ENCODE measurements at places on chromosomes 5 and 9. TPM values are rescaled to one million over a fixed set of nuclear protein-coding genes. Genes with fewer than 3 reads are reported as not detected.

Gene FAM78A
- 36.6 TPM for total RNA-seq

DNA sequence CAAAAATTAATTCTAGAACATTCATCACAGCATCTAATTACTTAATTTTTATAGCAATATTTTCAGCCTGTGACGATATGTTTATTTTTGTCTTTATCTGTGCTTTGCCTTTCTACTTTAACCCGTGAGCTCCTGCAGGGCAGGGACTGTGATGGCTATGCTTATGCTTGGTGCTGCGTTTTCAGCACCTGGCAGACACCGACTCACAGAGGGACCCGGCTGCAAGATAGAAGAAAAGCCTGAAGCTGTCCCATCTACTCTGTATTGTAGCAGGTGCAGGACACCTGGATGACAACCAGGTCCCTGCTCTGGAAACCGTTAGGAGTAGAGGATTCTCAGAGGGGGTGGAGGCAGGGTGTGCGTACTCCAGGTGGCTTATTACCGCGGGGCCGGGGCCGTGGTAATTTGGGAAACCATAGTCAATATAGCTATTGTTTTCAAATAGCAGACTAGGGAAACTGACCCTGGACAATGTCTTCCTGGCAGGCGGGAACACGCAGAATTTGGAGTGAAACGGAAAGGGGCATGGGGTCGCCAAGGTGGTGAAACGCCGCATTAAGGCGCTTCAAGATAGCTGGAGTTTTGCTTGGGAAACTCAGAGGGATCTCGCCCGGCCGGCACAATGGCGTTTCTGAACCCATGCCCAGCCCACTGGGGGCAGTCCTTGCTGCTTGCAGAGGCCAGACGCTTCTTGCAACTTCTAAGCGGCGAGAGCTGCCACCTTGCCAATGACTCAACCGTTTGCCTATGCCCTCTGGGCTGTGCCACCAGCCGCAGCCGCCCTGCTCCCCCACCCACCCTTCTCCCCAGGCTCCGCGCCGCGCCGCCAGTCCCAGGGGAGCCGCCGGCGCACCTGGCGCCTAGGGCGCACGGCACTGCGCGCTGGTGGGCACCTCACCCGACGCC lies 140.1 kb upstream of the PALM2AKAP2 start:
- no peak for DNase-seq
- H3K4me1 ChIP-seq = no peaks in the 10 kb centered on the region
- H3K4me3 ChIP-seq = no peak overlapping the region
- H3K27ac ChIP-seq = no peak overlapping the region
- peaks cover 52% of the 10 kb centered on the region for H3K27me3 ChIP-seq
- no peaks in the 10 kb centered on the region for H3K36me3 ChIP-seq

- no peak for DNase-seq
These were observed 126.8 kb upstream of the DMRT1 start for GRCh38 chr9:714675-715074.

Gene MED7
- total RNA-seq = 10.0 TPM

DNA sequence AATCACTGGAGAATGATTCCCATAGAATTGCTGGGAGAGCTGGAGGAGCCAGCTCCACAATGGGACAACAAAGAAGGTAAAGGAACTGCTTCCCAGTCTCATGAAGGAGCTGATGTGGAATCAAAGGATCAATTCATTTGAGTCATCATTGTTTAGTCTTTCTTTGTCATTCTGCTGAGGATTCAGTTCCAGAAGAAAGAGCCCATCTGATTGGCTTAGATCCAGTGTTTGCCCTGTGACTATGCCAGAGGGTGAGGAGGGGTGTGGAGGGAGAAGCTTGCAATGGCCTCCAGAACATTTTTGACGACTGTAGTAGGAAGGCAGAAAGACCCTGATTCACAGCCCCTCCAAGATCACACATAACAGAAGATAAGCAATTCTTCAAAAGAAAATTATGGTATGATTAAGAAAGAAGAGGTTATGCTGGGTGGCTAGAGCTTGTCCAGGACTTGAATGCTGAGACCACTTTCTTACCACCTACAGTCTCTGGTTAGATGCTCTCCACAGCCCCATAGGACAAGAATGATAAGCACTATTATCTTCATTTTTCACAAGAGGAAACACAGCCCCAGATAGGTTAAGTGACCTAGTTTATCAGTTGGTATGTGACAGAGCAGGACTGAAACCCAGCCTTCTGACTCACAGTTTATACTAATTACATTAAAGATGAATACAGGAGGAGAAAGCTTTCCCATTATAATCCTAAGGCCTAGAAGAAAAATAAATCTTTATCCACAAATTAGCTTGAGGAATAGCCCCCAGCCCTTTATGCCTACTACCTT lies 363.1 kb downstream of the PRELID2 start:
- H3K36me3 ChIP-seq = no peaks in the 10 kb centered on the region
- no peaks in the 10 kb centered on the region for H3K27me3 ChIP-seq
- no peak for DNase-seq
- no peaks in the 10 kb centered on the region for H3K4me1 ChIP-seq
- H3K4me3 ChIP-seq = no peak overlapping the region

DNA sequence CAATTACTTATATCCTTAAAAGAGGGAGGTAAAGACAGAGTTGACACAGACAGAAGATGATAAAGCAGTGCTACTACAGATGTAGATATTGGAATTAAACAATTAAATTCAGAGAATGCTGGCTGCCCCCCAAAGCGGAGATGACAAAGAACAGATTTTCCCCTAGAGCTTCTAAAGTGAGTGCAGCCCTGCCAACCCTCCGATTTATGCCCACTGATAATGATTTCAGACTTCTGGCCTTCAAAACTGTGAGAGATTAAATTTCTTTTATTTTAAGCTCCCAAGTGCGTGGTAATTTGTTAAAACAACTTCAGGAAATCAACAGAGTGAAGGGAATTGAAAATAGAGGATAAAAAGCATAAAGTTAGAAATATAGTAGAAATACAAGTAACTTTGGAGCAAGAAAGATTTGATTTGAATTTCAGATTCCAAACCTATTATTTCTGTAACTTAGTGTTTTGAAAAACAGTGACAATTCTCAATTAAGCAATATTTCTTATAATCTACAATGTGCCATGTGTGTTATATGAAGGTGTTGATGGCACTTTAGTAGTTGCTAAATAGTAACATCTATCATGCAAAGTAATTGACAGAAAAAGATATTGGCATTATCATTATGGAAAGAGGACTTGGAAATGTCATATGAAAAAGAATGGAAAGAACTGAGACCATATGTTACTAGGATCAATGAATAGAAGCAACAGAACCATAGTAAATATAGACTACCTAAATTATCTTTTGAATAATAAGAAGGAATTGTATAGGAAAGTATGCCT lies 946.4 kb upstream of the PTPRD start:
- H3K4me1 ChIP-seq = no peaks in the 10 kb centered on the region
- H3K36me3 ChIP-seq = no peaks in the 10 kb centered on the region
- H3K27me3 ChIP-seq = no peaks in the 10 kb centered on the region

- peak overlapping the region; percentile 79 for H3K4me3 ChIP-seq
- no peak for DNase-seq
- peaks cover 6% of the 10 kb centered on the region for H3K27me3 ChIP-seq
- H3K4me1 ChIP-seq = peaks cover 15% of the 10 kb centered on the region
- H3K27ac ChIP-seq = no peak overlapping the region
These were observed 3.0 kb downstream of the ZSWIM6 start for GRCh38 chr5:61334868-61335615.

DNA sequence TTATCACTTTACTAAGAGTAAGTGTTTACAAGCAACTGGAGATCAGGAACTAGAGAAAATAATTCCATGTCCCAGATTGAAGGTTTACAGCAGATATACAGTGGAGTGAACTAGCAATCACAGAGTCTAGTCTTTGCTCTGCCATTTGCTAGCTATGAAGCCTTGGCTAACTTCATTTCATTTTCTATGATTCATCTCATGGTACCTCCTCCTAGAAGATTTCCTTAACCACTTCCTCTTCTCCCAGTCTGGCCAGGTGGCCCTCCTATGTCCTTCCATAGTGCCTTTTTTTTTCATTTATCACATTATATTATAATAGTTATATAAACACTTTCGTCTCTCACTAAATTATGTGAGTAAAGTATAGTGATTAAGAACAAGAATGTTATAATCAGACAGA lies 52.1 kb downstream of the GRIA1 start:
- H3K4me1 ChIP-seq = no peaks in the 10 kb centered on the region
- H3K36me3 ChIP-seq = no peaks in the 10 kb centered on the region
- H3K27me3 ChIP-seq = peaks cover 2% of the 10 kb centered on the region
- DNase-seq = no peak
- H3K4me3 ChIP-seq = no peak overlapping the region

- no peaks in the 10 kb centered on the region for H3K27me3 ChIP-seq
- no peak for DNase-seq
- H3K4me1 ChIP-seq = peaks cover 65% of the 10 kb centered on the region
- no peak overlapping the region for H3K4me3 ChIP-seq
These were observed 3.7 kb downstream of the MRPL36 start for GRCh38 chr5:1795931-1796330.

Gene SLC46A2
- not detected for total RNA-seq

Gene RASGRF2
- total RNA-seq = 8.2 TPM

Gene PSMD5
- total RNA-seq = 58.3 TPM

DNA sequence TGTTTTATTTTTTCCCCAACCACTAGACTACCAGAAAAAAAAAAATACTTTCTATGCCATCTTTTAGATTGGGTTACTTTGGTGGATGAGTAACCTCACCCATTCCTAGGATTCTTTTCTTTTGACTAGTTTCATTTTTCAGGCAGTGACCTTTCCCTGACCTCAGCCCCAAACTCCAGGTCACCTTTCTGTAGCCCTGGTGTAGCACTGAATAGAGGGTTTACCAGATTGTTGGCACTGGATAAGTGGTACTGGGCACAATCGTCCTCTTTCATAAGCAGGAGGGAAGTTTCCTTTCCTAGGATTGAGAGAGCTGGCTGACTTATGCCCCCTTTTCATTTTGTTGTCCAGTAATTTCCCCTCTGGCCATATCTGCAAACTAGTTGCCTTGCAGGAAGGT lies 169.4 kb upstream of the TMEM161B start:
- no peak for DNase-seq
- H3K27me3 ChIP-seq = peaks cover 11% of the 10 kb centered on the region
- no peaks in the 10 kb centered on the region for H3K36me3 ChIP-seq
- no peak overlapping the region for H3K4me3 ChIP-seq
- no peak overlapping the region for H3K27ac ChIP-seq
- H3K4me1 ChIP-seq = no peaks in the 10 kb centered on the region

GRCh38 chr5:78606241-78606640 lies 42.3 kb downstream of the LHFPL2 start:
- H3K27ac ChIP-seq = no peak overlapping the region
- no peaks in the 10 kb centered on the region for H3K36me3 ChIP-seq
- H3K27me3 ChIP-seq = peaks cover 2% of the 10 kb centered on the region

Gene PFN3
- total RNA-seq = not detected

DNA sequence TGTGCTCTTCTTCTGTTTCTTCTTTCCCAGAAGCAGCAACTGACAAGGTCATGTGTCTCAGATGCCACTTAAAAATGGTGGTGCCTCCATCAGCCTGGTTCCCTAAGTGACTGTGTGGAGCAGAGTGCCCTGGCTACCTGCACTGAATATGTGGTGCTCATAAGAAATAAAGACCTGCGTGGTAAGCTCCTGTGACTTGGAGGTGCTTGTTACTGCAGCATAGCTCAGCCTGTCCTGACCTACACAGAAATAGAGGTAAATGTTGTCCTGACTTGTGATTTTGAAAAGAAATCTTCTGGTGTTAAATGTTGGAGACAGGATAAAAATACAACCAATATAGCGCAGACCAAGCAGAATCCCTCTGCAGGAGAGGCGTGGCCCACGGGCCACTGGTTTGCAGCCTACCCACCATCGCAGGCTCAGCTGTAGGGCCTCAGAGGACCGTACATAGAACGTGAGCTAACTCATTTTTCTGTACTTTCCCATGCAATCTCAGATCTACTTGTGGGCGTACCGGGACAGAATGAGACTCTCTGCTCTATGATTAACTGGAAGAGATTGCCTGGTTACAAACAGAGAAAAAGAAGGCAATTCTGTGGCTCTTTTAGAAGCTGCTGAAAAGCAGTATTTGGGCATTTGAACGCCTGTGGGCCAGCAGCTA lies 79.4 kb upstream of the UNC5A start:
- no peaks in the 10 kb centered on the region for H3K4me1 ChIP-seq
- no peaks in the 10 kb centered on the region for H3K36me3 ChIP-seq
- no peak for DNase-seq
- peaks cover 20% of the 10 kb centered on the region for H3K27me3 ChIP-seq

DNA sequence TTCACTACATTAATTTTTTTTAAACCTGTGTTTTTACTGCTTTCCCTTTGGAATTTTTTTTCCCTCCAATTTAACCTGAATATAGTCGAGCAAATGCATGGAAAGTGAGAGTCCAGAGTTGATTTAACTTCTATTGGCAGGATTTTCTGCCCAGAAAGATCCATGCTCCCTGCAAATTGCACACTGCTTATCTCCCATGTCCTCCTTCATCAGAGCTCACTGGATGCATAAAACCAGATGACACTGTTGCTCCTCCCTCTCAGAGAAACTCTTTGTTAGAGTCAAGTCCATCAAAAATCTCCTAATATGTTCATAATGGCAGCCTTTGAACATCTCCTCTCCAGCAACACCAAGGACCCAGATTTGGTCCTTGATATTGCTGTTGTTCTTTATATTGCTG lies 297.0 kb upstream of the SLC24A2 start:
- no peak overlapping the region for H3K4me3 ChIP-seq
- H3K36me3 ChIP-seq = no peaks in the 10 kb centered on the region
- no peak for DNase-seq
- peaks cover 2% of the 10 kb centered on the region for H3K27me3 ChIP-seq

DNA sequence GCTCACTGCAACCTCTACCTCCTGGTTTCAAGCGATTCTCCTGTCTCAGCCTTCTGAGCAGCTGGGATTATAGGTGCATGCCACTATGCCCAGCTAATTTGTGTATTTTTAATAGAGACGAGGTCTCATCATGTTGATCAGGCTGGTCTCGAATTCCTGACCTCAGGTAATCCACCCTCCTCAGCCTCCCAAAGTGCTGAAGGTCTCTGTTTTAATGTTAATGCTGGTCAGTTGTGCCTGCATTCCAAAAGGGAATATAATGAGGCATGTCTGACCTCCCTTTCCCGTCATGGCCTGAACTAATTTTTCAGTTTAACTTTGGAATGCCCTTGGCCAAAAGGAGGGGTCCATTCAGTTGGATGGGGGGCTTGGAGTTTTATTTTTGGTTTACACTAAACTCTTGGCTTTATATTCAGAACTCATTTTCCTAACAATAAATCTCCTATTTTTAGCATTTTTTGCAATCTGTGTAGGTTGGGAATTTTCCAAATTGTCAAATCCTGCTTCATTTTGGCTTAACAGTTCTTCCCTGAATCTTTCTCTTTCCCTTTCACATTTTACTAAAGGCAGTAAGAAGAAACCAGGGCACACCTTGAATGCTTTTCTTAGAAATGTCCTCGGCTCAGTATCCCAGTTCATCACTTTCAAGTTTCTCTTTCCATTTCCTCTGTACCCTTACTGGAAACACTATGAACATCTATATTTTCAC lies 1175.5 kb downstream of the MAT2B start:
- H3K27me3 ChIP-seq = no peaks in the 10 kb centered on the region
- H3K4me3 ChIP-seq = no peak overlapping the region
- no peak for DNase-seq
- H3K4me1 ChIP-seq = no peaks in the 10 kb centered on the region

GRCh38 chr9:87612536-87612935 lies 113.4 kb upstream of the CTSL start:
- no peak for DNase-seq
- no peak overlapping the region for H3K27ac ChIP-seq
- H3K36me3 ChIP-seq = peaks cover 2% of the 10 kb centered on the region
- no peak overlapping the region for H3K4me3 ChIP-seq
- H3K4me1 ChIP-seq = peaks cover 11% of the 10 kb centered on the region

Gene SHROOM1
- 0.89 TPM for total RNA-seq

Measured in activated CD4-positive, alpha-beta T cell treated with anti-CD3 and anti-CD28 coated beads for 36 hours (primary cell).